MG63 (cell line): ENCODE measurements at places on chromosomes 13 and 19. TPM values are rescaled to one million over a fixed set of nuclear protein-coding genes. Genes with fewer than 3 reads are reported as not detected.

The ZNF667 gene
- total RNA-seq = not detected in 2 replicates

The KIR2DL4 gene
- total RNA-seq = not detected in 2 replicates

The TEX29 gene
- not detected in 2 replicates for total RNA-seq

The VSTM2B gene
- total RNA-seq = not detected in 2 replicates

The VPS36 gene
- total RNA-seq = 9.7 and 18.2 TPM in 2 replicates

The KCNC3 gene
- not detected in 2 replicates for total RNA-seq

The NECTIN2 gene
- 23.6 and 38.2 TPM in 2 replicates for total RNA-seq

The HSH2D gene
- not detected in 2 replicates for total RNA-seq

The NFILZ gene
- total RNA-seq = not detected in 2 replicates

The MEIS3 gene
- total RNA-seq = 0.56 TPM in 1 of 2 replicates, not detected in the other

The ISOC2 gene
- total RNA-seq = 149 and 180 TPM in 2 replicates

The ZNF320 gene
- total RNA-seq = 1.6 TPM in 1 of 2 replicates, not detected in the other

The PPP5C gene
- total RNA-seq = 90.7 and 102 TPM in 2 replicates

The FAM216B gene
- total RNA-seq = not detected in 2 replicates

The SHKBP1 gene
- total RNA-seq = 61.7 and 105 TPM in 2 replicates

The PALM gene
- 9.3 and 10.5 TPM in 2 replicates for total RNA-seq
